WERI-Rb-1 (cell line): ENCODE measurements at places on chromosomes 4 and X.

- DNase-seq = no peak
These were observed 5.3 kb upstream of the GPR82 start for GRCh38 chrX:41718481-41719235.

DNA sequence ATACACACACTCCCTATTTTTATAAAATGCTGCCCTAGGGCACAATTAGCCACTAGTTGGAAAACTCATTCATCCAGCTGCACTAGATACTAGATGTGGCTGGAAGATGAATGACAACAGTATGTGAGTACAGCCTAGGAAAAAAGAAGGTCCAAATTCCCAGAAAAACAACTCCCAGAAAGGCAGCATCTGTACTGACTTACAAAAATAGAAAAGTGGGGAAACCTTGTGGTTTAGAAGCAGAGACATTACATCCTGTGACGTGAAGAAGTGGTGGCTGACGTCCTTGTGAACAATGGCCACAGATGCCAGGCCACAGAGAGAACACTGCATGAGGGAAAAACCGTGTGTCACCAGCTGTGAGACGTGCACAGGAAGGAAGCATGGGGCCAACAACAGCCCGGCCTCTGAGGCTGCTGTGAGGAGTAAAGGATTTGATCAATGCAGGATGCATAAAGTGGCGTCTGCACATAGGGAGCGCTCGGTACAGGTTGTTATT lies 81.2 kb downstream of the SPRY1 start:
- no peak for DNase-seq

- DNase-seq = peak; percentile 19
These were observed 25.7 kb upstream of the SHISA3 start for GRCh38 chr4:42371305-42372252.

GRCh38 chrX:28058901-28059300 lies 77.7 kb upstream of the DCAF8L1 start:
- no peak for DNase-seq

DNA sequence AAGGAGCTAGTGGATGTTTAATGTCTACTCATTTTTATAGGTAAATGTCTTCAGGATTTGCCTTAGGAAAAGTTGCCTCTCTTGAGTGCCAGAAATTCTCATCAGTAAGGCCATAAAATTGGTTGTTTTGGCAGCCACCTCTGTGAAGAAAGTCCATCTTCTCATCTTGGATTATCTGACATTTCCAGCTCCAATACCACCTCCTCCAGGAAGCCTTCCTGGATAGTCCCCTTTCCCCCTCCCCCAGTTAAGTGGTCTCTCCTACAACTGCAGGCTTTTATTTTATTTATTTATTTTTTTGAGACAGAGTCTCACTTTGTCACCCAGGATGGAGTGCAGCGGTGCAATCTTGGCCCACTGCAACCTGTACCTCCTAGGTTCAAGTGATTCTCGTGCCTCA lies 87.1 kb downstream of the PPP2R2C start:
- no peak for DNase-seq

- peak; percentile 40 for DNase-seq
These were observed 592.6 kb upstream of the SLIT2 start for GRCh38 chr4:19659101-19659500.

DNA sequence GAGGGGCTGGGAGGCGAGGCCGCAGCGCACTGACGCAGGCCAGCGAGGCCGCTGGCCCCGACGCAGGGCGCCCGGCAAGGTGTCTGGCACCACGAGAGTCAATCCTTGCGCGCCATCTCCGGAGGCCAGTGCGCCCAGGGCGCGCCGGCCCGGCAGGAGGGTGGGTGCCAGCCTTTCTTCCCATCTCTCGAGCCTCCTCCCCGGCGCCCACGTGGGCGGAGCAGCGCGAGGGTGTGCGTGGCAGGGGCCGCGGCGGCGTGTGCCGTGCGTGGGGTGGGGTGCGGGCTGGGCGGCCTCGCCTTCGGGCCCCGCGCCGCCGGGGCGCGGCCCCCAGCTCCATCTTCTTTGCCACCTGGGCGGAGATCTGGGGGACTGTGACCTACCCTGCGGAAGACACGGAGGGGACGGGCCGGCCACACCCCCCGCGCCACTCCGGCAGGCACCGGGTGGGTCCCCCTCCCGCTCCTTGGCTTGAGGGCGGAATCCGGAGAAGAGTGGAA lies 877 bp downstream of the JAKMIP1 start:
- DNase-seq = no peak

GRCh38 chr4:105154576-105154975 lies 7.9 kb downstream of the TET2 start:
- no peak for DNase-seq

GRCh38 chrX:1534301-1535168 lies 2.5 kb downstream of the P2RY8 start:
- DNase-seq = peak; percentile 42

DNA sequence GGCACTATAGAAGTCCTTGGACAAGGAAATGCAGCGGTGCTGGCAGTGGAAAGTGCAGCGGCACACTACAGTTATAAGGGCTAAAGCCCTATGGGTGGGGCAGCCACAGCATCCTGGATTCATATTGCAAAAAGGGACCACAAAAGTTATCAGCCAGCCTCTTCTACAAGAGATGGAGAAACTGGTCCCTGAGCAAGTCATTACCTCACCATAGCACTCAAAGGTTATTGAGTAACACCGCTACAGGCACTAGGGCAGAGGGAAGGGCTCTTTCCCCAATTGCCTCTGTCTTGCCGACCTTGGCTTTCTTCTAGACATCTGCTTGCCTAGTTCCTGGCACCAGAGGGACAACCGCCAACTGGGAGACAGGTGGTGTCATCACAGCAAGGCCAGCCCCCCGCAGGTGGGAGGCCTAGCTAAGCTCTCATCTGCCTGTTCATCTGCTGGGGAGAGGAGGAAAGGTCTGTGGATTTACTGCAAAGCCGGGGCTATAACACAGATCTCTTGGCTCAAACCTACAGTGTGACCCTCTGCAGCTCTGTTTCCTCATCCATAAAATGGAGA lies 600.0 kb downstream of the BCOR start:
- peak; percentile 93 for DNase-seq

DNA sequence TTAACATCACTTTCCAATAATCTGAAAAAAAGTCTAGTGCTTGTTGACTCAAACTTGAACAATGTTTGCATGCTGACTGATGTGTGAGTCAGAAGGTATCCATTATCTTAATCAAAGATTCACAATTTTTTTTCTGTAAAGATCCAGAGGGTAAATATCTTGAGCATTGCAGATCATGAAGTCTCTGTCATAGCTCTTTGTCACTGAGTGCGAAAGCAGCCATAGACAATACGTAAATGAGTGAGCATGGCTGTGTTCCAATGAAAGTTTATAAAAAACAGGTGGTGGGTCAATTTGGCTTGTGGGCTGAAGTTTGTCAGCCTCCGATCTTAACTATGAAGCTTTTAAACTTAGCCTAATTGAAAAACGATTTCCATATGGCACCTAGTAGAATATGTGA lies 37.7 kb downstream of the NHS start:
- DNase-seq = no peak

DNA sequence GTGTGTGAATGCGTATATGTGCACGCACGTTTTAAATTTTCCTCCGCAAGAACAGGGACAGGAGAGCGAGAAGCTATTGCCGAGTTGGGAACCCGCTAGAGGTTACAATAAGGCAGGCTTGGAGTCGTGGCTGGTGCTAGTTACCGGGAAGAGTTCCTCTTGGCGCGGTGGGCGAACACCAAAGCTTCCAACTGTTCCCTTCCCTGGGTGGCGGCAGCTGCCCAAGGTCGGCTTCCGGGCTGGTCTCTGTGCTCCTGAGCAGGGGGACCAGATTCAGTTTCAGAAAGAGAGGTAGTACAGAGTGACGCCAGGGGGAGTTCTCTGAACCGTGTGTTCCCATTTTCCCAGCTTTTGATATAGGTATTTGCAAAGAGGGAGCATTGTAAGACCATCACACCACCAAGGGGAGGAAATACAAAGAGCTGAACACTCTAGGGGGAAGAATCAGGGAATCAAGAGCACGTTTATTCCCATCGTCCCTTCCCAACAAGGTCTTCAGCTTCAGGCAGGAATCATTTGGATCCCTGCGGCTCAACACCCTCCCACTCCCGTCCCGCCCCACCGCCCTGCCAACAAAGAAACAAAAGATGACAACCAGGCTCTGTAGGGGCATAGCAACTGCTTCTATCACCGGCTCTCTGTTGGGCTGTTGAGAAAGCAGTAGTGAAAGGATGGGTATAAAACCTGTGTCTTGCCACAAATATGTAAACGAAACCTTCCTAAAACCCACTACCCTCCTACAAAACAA lies 113.6 kb upstream of the TEX13C start:
- DNase-seq = no peak

- DNase-seq = no peak
These were observed 156.6 kb upstream of the ARSJ start for GRCh38 chr4:114136069-114136468.

DNA sequence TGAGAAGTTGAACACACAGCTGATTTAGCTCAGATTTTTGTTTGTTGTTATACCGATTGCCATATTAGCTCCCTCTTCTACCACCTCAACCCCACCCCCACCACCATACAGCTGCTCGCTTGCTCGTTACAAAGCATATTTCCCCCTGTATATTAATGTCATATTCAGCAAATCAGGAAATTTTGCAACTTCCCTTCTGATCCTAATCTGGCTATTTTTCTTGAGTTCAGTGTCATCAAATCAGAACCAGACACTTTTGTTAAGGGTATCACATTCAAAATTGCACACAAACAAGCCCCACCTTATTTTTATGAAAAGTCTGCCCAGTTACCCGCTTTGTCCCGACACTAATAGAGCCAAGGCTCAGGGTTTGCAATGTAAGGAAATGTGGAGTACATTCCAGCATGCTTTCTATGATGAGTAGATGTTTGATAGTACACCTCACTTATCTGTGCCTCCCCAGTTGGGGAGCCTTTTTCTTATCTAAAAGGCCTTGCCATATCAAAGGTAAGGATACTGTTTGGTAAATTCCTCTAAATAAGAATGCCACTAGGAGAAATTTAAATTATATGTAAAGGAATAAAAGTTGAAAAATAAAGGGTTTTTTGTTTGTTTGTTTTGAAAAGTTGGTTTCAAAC lies 212.2 kb downstream of the CBR4 start:
- no peak for DNase-seq

DNA sequence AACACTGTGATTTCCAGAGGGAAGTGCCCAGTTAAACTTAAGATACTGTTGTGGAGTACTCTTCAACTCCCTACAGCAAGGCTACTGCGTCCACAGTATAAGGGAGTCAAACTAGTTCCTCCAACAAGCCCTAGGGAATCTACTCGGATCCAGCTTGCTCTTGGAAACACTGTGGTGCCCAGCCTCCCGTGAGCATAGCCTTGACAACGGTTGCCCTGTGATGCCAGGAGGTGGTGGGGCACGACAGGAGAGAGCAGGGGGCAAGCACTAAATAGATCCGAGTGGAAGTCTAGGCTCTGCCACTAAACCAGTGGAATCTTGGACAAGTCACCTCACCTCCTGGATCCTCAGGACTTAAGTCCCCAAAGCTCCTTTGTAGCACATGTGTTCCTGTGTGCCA lies 45.6 kb downstream of the SMC1A start:
- peak; percentile 52 for DNase-seq

DNA sequence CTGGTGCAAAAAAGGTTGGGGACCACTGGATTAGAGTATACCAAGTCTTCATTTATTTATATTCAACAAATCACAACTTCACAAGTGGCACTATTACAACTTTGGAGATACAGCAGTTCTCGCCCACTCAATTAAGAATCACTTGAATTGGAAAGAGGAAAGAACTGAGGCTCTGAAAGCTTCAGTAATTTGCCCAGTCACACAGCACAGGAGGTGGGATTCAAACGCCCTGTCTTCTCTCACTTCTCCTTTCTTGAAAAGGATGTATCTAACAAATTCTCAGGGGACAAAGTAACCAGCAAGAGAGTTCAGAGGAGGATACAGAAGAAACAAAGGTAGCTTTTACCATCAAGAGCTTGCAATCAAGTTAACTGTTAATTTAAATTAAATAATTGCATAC lies 12.4 kb downstream of the SMIM14 start:
- no peak for DNase-seq

GRCh38 chr4:138696771-138697170 lies 318.8 kb upstream of the NOCT start:
- DNase-seq = no peak

DNA sequence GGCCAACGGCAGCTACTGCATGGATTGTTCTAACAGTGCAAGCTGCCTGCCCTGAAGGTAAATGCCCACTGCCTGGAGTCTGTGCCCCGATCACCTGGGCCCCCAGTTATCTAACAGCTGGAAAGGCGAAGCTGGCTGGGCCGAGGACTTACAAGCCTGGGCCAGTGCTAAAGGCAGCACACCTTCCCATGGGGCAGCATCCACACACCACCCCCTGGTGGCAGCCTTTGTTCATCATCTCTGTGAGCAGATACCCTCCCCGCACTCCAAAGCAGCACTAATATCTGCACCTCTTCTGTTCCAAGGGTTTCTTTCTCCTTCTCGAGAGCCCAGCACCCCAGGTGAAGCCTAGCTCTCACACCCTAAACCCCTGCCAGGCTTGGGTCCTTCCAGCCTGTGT lies 7.6 kb downstream of the SLC2A9 start:
- DNase-seq = peak; percentile 81

DNA sequence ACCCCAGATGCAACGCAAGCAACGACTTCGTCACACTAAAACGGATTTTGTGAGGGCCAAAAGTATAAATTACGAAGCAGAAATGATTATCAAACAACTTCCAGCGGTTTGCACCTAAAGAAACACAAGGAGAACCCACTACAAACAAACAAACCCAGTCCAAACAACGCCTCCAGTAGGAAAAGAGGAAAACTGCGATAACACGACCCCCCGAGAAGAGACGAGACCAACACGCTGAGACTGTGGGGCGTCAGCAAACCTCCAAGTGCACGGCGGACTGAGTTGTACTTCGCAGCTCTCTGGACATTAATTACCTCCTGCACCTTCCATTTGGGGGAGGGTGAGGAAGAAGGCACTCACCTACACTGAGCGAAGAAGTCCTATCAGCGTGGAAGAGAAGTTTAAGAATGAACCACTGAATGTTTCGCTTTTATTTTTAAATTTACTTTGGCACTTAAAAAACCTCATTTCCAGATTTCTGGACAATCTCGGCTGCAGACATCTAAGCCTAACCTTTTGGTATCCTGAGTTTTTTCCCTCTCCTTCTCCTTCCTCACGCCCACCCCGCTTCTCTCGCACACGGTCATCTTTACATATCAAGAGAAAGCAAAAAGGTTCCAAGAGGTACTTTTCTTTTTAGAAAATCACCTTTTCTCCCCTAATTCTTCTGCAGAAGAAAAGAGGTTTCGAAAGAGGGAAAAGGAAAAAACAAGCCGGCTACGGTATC lies at the start of gene MAB21L2:
Gene MAB21L2, plus strand, starts transcription at position 6 of the 727 bp plus-strand sequence. CDS start 879 bp downstream, outside the sequence.
- DNase-seq = no peak
